NCI-H1048 (cell line): ENCODE measurements at places on chromosomes 7 and 10.

GRCh38 chr7:96686305-96686704 lies 23.3 kb downstream of the SEM1 start:
- DNase-seq = no peak

GRCh38 chr10:71001470-71001869 lies 113.1 kb upstream of the PCBD1 start:
- DNase-seq = no peak

GRCh38 chr10:59125666-59126065 lies 50.8 kb upstream of the PHYHIPL start:
- no peak for DNase-seq

GRCh38 chr10:59179068-59179467 lies 2.6 kb downstream of the PHYHIPL start:
- no peak for DNase-seq

- DNase-seq = no peak
These were observed 117.8 kb downstream of the ZMIZ1 start for GRCh38 chr10:79186486-79187120.

DNA sequence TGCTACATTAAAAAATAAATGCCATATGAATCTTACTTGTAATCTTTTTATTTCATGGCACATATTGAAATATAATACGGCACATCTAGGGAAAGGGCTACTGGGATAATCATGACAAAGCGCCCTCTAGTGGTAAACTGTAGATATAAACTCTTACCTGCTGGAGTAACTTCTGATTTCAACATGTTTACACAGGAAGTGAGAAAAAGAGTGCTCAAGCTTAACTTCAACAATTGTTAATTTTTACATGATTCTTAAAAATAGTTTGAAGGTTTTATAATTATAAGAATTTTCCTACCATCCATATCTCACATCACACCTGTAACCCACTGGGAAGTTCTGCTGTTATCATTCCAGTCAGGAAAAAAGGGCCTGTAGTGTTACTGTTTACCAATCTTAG lies 2.0 kb upstream of the HEPACAM2 start:
- DNase-seq = peak; percentile 43

DNA sequence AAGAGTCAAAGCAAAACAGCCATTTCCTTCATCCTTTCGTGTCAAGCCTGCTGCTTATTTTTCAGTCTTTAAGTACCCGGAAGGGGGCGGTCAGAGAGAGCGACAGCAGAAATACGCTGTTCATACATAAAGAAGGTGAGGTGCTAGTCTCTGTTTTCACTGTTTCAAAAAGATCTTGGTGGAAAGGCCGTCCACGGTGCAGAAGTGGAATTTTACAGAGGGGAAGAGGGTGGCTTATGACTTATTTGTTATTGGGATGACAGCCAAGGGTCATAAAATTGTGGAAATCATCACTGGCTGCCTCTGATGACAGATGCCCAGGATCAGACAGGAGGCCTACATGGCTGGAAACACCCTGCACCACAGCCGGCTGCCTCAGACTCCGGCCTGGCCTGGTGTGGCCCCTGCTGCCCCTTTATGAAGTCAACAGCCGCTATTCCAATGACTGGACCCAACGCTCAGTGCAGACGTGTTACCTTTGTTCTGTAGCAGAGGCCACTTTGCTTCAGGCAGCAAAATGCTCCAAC lies 57.0 kb downstream of the HIPK2 start:
- no peak for DNase-seq

DNA sequence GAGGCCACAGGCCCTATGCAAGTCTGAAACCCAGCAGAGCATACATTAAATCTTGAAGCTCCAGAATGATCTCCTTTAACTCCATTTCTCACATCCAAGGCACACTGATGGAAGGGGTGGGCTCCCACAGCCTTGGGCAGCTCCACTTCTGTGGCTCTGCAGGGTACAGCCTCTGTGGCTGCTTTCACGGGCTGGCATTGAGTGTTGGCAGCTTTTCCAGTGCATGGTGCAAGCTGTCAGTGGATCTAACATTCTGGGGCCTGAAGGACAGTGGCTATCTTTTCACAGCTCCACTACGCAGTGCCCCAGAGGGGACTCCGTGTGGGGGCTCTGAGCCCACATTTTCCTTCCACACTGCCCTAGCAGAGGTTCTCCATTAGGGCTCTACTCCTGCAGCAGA lies 265.7 kb upstream of the MAGI2 start:
- no peak for DNase-seq

- DNase-seq = no peak
These were observed 17.5 kb downstream of the ZNF138 start for GRCh38 chr7:64811767-64812166.

GRCh38 chr10:79982362-79982800 lies 33.5 kb upstream of the SFTPD start:
- DNase-seq = no peak

GRCh38 chr10:31341552-31341951 lies 22.5 kb downstream of the ZEB1 start:
- no peak for DNase-seq

DNA sequence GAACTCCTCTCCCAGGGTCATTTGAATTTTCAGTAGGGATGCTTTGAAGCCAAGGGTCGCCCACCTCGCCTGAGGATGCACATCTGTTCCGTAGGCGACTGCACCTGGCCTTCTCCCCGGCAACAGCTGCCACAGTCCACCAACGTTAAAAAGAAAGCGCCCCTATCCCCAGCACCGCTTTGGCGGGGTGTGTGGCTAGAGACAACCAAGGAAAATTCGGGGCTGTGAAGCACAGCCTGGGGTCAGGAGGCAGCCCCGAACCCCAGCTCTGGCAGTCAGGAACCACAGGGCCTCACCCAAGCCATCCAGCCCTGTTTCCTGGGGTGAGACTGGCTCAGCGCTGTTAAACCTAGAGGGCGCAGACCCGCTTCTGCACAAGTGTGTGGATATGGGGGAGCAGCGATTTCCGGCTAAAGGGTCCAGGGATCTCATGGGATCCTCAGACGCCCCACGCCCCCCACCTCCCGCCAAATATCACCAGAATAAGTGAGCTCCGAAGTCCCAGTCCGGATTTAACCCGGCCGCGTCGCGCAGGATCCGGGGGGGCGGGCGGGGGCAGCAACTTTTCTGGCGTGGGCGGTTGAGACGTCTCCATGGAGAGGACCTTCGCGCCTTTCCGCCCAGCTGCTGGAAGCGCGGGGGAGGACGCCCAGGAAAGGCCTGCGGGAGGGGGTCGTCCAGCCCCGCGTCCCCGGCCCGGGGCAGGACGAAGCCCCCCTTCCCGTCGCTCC lies 822 bp downstream of the ZC3HAV1L start:
- no peak for DNase-seq

DNA sequence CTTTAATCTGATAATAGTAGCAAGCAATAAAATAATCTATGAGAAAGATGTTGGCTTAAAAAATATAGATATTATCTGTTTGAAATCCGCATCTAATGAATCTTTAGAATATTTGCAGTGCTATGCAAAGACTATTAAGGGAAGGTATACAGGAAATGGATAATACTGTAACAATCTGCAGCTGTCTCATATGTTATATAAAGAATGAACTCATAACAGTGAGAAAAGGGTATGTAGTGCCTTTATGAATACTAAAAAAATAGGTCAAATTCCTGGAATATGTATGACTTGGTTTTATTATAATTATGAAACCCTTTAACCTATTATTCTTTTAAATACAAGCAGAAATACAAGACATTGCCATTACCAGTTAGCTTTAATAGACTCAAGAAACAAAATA lies 105.1 kb upstream of the GPR22 start:
- DNase-seq = no peak

GRCh38 chr7:143924851-143925250 lies 10.2 kb upstream of the OR2F2 start:
- no peak for DNase-seq
